ENCODE measurements at places on chromosomes 2 and 18.

- no peak for DNase-seq
Observed at GRCh38 chr2:152466041-152466440, 131.1 kb downstream of the FMNL2 start.

- DNase-seq: no peak
Observed at GRCh38 chr2:216445501-216445900, 33.2 kb downstream of the SMARCAL1 start.

DNA sequence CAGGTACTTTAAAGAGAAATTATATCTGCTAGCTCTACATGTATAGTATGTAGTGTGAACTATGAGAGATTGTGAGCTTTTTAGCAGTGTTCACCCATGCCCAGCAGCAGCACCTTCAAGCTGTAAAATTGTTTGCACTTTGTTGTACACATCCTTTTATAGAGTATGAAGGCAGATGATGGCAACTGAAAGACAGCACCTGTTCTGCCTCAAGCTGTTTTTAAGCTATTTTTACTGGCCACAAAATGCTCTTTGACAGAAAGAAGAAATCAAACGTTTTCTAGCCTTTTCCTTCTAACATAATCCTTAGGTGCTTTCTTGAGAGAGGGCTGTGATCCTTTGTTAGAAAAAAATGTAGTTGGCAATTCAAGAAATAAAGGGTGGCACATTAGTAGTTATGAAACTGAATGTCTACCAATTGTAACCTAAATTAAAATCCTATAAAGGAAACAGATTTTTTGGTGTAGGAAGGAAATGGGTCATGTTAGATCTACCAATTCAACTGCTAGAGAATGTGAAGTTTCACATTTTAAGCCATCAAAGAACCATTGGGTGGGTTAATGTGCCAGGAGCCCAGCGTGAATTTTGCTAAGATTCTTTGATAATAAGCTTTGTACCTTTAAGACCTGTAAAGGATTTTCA is 59.5 kb downstream of the R3HDM1 start:
- no peak for DNase-seq

GRCh38 chr18:11851806-11852337 is 659 bp downstream of the CHMP1B start:
- DNase-seq: peak; percentile 51

DNA sequence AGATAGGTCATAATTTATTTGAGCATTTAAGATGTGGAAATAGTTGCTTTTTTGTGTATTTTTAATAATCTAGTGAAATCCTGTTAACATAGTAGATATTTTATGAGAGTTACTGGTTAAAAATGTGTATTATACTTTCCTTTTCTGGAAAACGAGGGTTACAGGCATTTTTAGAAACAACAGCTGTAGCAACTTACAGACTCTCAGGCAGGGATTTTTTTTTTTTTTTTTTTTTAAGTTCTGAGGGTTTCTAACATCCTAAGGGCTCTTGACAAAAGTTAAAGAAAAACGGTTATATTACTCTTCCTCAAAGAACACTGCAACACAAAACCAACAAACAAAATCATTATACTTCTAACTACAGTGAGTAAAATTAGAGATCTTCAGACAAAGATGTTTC is 205.9 kb downstream of the ACKR3 start:
- DNase-seq: no peak

- DNase-seq: no peak
Observed at GRCh38 chr2:190693533-190694232, 44.8 kb downstream of the NAB1 start.

DNA sequence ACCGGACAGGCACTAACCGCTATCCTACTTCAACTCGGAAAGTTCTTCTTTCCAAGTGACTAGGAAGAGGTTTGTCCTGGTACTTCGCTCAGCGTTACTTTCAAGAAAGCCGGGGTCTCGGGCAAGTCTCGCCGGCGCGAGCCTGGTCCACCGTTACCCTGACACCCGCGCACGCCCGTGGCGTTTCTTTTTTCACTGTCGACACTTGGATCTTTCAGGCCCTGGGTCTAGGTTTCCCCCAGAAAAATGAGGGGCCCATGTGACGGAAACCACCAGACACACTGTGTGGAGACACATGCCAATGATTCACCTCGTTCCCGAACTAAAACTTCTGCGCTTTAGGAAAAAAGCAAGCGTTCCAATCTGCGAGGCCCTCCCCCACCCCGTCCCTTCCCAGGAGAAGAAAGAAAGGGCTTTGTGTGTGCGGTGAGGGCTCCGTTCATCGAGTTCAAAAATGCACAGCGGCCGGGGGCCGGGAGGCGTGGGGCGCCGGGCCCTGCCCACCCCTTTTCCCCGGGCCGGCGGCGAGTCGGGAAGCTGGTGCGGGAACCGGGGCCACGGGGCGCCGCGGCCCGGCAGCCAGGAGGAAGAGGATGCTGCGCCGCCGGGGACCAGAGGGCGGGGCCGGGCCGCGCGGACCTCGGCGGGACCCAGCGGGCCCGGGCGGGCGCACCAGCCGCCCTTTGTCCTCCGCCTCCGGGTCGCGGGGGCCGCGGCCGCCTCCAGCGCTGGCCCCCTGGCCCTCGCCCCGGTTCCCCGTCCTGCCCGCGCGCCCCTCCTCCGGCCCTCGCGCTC is 2.6 kb downstream of the ZNF521 start:
- DNase-seq: peak; percentile 59

DNA sequence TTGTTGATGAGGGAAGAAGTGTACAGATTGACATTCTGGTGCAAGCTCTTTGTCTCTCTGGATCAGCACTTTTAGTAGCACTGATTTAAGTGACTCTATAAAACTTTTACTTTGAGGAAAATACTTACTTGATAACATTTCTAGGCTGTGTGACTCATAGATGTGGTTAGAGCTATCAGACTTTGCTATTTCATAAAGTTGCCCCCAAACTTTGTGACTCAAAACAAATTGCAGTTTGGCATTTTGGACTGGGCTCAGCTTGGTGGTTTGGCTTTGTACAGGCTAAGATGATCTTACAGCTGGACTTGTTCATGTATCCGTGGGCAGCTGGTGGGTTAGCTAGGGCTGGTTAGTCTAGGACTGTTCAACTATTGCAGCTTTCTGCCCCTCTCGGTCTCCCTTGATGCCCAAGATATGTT is 42.1 kb upstream of the GLS start:
- no peak for DNase-seq

DNA sequence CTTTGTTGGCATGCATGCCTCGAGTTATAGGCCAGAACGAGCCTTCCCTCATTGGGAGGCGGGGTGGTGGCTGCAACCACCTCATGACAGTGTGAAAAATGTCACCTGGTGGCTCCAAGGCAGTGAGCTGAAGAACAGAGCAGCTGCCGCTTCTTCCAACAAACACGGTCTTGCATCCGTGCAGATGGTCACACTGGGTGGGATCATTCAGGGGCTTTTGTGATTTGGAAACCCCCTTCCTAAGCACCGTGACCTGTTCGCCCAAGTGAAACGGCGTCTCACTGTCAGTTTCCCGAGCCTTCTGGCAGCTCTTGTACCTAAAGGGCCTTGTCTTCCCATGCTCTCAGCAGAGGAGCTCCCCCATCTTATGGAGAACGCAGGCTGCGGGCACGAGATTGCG is 159.7 kb downstream of the NAPG start:
- DNase-seq: no peak

GRCh38 chr2:14615121-14615520 is 17.4 kb upstream of the LRATD1 start:
- no peak for DNase-seq

DNA sequence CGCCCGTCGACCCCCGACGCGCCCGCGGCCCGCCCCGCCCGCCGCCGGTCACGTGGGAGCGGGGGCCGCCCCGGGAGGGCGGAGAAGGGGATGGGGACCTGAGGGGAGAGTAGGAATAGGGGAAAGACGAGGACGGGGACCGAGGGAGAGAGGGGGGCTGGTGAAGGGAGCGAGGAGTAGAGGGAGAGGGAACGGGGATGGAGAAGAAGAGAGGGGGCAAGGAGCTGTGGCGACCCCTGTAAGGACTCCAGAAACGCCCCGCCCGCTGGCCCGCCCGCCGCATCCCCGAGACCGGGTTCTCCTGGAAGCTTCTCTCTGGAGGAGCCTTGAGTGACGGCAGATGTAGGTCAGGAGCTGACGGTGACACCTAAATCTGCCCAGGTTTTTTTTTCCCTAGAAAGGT is 615 bp downstream of the ADNP2 start:
- DNase-seq: peak; percentile 62

DNA sequence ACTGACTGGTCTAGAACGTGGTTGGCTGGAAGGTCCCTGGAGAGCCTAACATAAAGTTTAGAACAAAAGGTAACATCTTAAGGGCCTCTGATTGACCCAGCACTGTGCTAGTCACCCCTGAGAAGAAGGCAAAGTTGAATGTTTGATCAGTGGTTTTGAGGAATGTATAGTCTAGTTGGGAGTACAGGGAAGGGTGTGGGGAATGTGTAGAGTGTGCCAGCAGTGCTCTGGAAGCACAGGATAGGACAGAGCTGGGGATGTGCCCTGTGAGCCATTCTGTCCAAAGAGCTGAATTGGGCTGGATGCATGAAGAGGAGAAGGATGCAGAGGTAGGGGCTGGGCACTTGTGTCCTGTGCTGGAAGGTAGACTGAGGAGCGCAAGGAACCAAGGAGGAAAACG is 41.0 kb upstream of the DOCK10 start:
- no peak for DNase-seq

- peak; percentile 83 for DNase-seq
Observed at GRCh38 chr2:152558158-152558984, 158.9 kb downstream of the PRPF40A start.

- DNase-seq: peak; percentile 42
Observed at GRCh38 chr18:42268798-42269197, 313.8 kb downstream of the PIK3C3 start.

DNA sequence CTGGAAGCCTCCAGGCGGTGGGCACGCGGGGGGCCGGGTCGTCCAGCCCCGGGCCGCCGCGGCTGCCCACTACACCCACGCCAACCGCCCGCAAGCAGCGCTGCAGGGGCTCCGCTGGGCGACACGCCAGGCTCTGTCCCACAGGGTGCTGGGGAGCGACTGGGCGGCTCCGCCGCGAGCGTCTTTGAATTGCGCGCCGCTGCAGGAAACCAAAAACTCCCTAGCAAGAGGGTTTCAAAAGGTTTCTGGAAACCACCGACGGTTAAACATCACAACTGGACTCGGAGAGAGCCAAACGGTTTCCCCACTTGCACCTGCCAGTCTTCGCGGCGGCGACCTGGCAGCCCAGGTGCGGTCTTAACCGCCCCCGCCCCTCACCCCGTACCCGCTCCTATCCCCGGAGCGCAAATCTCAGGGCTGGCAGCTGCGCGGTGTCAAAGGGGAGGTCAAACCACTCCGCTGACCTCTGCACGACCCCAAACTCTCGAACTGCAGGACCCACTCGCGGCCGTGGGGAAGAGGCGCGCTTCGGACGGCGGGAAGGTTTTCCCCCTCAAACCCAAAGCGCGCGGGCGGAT is 1.0 kb downstream of the CXCR4 start:
- peak; percentile 43 for DNase-seq

All from femur (tissue), 1 donor.